ENCODE measurements at places on chromosomes 1 and 21.

GRCh38 chr1:202806845-202807450, 1.3 kb downstream of the KDM5B start:
- no peak for DNase-seq

DNA sequence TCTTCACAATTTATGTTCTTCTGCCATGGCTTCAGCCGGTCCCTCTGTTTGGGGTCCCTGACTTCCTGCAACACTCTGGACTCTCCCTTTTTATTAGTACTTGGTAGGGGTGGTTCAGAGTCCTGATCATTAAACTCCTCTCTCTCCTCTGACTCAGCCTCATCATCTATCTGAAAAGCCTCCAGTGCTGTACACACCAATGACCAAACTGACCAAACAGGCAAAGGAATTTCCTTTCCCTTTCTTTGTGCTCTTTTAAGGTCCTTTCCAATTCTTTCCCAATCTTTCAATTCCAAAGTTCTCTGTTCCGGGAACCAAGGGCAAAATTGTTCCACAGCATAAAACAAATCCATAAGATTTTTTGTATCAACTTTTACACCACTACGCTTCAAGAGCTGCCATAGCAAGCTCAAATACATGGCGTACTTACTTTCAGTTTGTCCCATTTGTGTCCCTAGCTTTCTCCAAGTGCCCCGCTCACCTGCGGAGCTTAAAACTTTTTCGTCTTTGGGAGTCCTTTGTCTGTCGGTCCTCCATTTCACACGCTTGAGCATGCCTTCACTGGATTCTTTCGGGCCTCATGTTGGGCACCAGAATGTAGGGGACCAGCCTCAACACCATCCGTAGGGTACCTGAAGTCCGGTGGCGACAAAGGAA, 9.6 kb downstream of the DAP3 start:
- no peak for DNase-seq

DNA sequence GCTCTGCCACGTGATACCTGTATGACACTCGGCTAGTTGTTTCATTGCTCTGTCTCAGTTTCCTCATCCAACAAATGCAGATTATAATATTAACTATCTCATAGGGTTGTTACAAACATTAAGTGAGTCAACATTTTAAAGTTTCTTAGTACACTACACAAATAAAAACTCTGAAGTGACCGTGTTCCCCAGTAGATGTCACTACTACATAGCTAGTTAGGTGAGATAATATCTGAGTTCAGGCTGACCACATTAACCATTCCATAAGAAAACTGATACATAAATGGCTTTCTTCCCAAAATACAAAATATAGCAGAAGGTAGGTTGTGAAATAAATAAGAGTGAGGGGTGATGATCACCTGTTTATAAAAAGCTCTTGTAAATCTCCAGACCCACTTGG, 214.1 kb downstream of the NUF2 start:
- no peak for DNase-seq

- no peak for DNase-seq
Observed at GRCh38 chr1:206133751-206134415, 16.7 kb upstream of the AVPR1B start.
